Right forelimb (tissue), 1 donor: ENCODE measurements at places on chromosomes 5 and 9.

DNA sequence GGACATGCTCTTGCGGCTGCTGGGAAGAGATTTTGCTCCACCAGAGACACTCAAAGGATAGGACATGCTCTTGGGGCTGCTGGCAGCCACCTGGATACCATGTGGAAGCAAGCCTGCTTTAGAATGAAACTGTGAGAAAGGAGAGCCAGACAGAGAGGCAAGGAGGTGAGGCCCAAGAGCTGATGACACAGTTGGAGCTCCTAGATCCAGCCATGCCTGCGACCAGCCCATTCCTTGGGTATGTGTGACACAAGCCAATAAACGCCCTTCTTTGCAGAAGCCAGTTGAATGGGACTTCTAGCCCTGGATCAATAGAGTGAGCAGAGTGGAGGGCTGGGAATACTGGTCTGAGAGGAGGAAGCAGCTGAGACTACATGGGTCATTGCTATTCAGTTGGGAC, 69.6 kb downstream of the SMIM23 start:
- DNase-seq: no peak

- DNase-seq: no peak
These were observed 113.8 kb upstream of the TAF11L2 start for GRCh38 chr5:17384181-17384580.

- DNase-seq: no peak
These were observed 154.8 kb downstream of the GADD45G start for GRCh38 chr9:89759572-89759971.

DNA sequence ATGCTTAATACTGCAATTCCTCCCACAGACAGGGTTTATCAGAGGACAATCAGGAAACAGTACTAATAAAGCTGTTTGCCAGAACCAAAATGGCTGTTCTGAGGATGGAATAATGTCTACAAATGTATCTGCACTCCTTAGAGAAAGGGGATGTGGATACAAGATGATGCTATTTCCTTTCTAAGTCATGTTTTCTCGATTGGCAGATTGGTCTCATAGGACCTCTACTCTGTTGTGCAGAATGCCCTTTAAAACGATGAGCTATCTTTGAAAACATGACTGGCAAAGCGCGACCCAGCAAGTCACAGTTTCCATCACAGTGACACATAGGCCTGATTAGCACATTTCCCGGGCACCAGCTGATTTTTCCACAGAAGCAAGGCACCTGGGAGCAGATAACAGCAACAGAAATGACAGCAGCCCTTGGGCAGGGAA, 54.0 kb downstream of the AOPEP start:
- DNase-seq: no peak

GRCh38 chr9:29069376-29069775, 1496.1 kb upstream of the C9orf72 start:
- DNase-seq: no peak

- DNase-seq: no peak
These were observed 27.8 kb upstream of the SLC6A19 start for GRCh38 chr5:1173485-1174070.

GRCh38 chr9:95477885-95478284, 38.9 kb downstream of the PTCH1 start:
- no peak for DNase-seq

GRCh38 chr9:33506626-33507370, 17.3 kb upstream of the ANKRD18B start:
- DNase-seq: no peak
